Immature natural killer cell (primary cell): ENCODE measurements at places on chromosomes 2 and 18. TPM values are rescaled to one million over a fixed set of nuclear protein-coding genes. Genes with fewer than 3 reads are reported as not detected.

CAPN14 gene
- polyA plus RNA-seq: not detected

MRO gene
- polyA plus RNA-seq: not detected

SRD5A2 gene
- polyA plus RNA-seq: not detected

DES gene
- polyA plus RNA-seq: not detected

SATB2 gene
- not detected for polyA plus RNA-seq

CTLA4 gene
- not detected for polyA plus RNA-seq

C2orf80 gene
- polyA plus RNA-seq: not detected

TSPYL6 gene
- not detected for polyA plus RNA-seq

PPP1R1C gene
- not detected for polyA plus RNA-seq

FOXD4L1 gene
- polyA plus RNA-seq: not detected

CTAGE1 gene
- polyA plus RNA-seq: not detected

UGT1A3 gene
- not detected for polyA plus RNA-seq

RIT2 gene
- not detected for polyA plus RNA-seq

ABCB11 gene
- polyA plus RNA-seq: not detected

CENPA gene
- 0.68 TPM for polyA plus RNA-seq

PLCL1 gene
- polyA plus RNA-seq: not detected

TDRD15 gene
- not detected for polyA plus RNA-seq

SLC5A7 gene
- polyA plus RNA-seq: not detected

GRCh38 chr2:209596262-209596661, 172.4 kb downstream of the MAP2 start:
- DNase-seq: no peak

DNA sequence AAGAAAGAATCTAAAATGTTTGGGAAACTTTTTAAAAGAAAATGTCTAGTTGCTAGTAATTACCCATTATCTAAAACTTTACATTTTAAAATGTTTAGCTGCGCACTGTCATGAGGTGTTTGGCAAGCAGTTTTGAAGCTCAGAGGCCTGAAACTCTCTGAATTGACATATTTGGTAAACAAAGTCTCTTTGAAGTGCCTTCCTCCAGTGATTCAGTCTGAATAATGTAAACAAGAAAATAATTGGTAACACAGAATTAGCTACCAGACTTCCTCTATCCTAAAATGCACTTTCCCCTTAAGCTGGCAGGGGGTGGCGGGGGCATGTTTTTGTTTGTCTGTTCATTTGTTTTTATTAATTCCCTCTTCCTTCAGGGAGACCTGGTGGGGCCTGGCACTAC, 61.4 kb downstream of the WDR75 start:
- no peak for DNase-seq

DNA sequence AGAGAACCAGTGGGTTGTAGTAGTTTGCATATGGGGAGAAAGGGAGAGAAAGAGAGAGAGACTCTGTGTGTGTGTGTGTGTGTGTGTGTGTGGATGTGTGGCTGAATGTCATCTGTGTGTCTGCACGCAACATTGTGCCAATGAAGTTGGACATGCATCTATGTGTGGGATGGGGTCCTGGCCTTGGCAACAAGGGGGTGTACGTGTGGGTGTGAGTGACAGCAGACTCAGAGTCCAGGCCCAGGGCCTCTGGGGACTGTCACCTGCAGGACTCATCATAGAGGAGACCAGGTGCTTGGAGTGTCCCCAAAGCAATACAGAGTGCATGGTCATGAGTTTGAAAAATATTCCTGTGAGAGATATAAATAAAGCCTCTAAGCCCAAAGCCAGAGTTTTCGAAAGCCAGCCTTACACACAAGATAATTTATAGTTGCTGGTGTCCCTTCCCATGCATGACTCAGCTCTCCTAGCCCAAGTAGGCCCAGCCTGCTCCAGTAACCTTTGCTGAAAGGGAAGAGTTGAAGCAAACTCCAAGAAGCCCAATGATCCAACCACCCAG, 59.9 kb downstream of the TNP1 start:
- no peak for DNase-seq

GRCh38 chr18:8799001-8799400, 93.6 kb downstream of the MTCL1 start:
- DNase-seq: no peak

GRCh38 chr2:169659320-169659719, 34.9 kb downstream of the CFAP210 start:
- no peak for DNase-seq

- DNase-seq: peak; percentile 17
These were observed 676 bp downstream of the KLHL23 start for GRCh38 chr2:169734169-169734847.

GRCh38 chr2:121764681-121765228, 9.3 kb downstream of the TSN start:
- DNase-seq: no peak

DNA sequence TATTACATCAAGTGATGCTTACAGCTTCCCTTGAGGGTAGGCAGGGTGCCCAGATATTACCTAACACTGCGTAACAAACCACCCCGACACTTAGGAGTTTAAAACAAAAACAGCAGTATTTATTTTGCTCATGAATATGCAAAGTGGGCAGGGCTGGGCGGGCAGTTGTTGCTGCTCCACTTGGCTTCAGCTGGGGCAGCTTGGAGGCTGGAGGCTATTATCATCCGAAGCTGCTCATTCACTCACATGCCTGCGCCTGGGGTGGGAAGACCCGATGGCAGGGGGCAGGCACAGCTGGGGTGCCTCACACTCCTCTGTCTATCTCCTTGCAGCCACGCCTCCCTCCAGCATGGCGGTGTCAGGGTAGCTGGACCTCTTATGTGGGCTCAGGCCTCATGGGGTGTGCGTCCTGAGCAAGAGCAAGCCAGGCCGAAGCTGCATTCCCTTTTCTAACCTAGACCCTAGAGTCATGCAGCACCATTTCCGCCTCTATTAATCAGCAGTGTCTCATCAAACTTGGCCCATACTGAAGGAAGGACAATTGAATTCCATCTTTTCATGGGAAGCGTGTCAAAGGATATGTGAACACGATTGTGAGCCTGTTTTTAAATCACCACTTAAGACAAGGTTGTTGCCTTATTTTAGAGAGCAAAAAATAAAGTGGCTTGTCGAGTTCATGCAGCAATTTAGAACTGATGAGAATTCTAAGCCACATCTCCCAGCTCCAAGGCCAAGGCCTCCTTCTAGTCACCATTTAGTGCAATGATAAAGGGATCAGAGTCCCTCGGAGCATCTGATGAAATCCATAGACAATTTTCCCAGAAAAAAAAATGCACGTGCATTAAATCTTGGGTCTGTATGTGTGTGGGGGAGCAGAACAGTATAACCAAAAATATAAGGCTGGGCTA, 54.9 kb downstream of the SDC1 start:
- DNase-seq: no peak

DNA sequence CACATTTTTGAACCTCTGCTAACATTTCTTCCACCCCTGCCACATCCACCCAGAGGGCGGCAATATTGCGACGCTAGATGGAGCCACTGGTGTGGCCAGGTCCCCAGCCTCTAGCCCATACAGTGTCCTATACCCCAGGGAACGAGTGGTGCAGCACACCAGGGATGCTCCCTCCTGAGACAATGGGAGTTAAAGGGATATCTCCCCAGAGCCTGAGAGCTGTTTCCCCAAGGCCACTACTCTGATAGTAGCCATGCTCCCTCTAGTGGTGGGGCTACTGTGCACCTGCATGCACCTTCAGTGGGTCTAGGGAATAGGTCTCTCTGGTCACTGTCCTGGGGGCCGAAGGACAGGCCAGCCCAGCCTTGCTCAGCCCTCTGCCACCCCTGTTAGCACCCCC, 336.4 kb upstream of the FSHR start:
- no peak for DNase-seq

DNA sequence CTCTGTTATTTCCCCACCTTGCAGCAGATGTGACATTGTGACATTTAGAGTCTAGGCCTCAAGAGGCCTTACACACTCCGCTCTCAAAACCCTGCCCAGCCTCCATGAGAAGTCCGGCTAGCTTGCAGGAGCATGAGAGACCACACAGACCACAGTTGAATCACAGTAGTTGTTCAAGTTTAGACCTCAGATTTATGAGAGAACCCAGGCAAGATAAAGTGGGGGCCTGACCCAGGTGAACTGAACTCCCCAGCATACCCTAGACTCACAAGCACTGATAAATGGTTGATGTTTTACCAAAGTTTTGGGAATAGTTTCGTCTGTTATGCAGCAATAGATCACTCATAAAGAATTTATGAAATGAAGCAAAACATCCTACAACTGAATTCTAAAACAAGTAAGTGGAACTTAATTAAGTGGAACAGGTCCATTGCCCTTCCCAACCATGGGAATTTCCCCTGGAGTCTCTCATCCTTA, 4.7 kb upstream of the STAT1 start:
- DNase-seq: no peak

- DNase-seq: no peak
These were observed 18.2 kb downstream of the NRP2 start for GRCh38 chr2:205700331-205701132.

DNA sequence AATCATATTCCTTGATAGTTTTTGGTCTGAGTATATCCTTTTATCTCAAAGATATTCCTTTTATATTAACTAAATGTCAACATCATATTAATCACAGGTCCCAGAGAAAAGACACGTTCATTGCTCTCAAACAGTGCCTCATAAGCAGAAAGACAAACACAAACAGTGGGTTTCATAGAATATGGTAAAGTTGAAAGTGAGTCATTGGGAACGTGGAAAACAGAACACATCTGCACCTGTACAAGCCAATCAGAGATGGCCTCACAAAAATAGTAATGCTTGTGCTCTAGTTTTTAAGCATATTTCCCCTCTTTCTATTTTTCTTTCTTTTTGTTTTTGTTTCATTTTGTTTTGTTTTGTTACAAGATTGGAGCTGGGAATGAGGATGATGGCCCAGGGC, 328.4 kb upstream of the MAP2 start:
- no peak for DNase-seq

DNA sequence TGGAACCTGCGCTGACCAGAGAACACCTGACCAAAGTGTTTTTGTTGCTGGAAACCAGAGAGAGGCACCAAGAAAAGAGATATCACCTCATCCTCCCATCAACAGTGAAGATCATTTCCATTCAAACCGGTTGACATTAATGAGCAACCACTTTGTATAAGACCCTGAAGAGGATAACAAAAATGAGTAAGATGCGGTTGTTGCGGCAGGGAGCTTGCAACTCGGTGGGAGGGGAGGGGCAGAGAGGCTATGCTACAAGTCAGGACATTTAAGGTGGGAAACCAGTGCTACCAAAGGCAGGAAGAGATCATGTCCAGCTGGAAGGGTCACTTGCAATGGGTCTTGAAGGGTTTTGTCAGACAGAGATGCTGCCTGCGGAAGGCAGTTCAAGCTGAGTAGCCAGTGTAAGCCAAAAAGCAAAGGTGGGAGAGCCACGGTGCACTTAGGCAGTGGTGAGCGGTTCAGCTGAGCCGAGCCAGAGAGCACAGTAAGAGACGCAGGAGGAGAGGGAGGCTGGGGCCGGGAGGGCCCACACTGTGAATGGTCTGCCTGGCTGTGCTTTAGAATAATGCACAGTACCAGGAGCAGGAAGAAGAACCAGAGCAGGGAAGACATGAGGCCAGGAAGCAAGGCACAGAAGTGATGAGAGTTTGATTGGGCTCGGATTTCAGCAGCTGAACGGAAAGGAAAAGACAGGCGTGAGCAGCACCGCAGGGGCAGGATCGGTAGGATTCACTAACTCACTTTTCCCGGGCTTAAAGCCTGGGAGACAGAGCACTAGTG, 24.4 kb upstream of the DTNB start:
- no peak for DNase-seq

DNA sequence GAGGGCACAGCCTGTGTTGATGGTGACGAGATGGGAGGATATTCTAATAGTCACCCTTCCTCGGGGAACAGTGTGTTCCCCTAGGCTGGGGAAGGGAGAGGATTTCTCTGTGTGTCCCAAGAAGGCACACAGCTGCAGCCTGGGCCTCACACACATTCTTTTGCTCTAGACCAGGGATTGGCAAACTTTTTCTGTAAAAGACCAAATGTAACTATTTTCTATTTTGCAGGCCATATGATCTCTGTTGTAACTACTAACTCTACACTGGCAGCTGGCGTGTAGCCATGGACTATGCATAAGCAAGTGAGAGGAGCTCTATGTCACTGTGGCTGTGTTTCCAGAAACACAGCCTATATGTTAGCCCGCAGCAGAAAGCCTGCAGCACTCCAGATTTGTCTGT, 65.8 kb downstream of the ARHGAP28 start:
- no peak for DNase-seq

DNA sequence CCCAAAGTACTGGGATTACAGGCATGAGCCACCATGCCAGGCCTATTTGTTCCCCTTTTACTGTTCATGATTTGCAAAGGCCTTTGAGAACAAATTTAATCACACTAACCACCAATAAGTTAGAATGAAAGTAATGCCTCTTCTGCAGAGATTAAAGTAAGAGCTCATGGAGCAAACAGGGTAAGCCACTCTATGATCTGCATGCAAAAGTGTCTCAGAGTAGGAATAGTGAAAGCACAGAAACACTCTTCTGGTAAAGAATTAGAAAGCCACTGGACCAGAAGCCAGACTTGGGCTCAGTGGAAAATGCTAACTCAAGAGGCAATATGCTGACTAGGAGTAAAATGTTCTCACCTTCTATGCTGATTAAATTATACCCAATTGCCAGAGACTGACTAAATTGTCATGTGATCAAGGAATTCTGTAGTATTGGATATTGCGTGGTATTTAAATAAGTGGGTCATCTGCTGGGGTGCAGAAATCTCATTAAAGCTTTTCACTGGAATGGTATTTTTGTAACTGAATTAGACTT, 235.3 kb upstream of the ERBB4 start:
- DNase-seq: no peak

DNA sequence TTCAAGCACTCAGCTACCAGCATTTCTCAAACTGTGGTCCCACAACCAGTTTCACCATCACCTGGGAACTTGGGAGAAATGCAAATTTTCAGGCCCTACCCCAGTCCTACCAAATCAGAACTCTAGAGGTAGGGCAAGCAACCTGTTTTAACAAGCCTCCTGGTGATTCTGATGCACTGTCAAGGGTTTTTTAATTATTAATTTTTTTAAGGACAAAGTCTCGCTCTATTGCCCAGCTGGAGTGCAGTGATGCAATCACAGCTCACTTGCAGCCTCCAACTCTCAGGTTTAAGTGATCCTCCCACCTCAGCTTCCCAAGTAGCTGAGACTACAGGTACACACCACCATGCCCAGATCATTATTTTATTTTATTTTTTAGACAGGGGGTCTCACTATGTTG, 7.8 kb downstream of the ACMSD start:
- no peak for DNase-seq

DNA sequence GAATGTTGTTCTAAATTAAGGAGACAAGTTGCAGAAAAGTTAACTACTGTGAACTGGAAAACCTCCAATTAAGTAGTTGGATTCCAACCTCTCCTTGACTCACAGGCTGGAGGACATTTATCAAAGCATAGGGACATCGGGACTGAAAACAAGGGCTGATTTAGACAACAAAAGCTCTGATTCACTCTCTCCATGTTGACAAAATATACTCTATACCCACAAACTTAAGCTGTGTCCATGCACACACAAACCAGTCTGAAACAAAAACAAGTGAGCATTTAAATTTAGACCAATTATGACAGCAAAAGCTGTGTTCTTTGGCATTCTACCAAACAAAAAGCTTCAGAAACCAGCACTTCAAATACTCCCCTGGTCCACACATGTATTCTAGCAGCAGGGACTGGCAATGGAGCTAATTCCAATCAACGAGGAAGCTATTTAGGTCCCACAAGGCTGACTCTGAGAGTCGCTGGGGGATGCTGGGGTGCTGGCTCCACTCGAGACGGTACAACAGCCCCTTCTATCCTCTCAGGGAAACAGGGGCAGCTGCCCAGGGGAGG, 71.4 kb downstream of the NXPH2 start:
- DNase-seq: no peak

GRCh38 chr2:215740071-215740470, 273.3 kb downstream of the MREG start:
- no peak for DNase-seq
